Umbilical cord (tissue), 2 donors: ENCODE measurements at places on chromosomes 2 and 18.

GRCh38 chr2:1631292-1632001, 112.9 kb downstream of the PXDN start:
- DNase-seq: no peak

- DNase-seq: peak; percentile 55
Measured at GRCh38 chr2:28528206-28528605, 32.3 kb downstream of the PLB1 start.

- peak; percentile 12 for DNase-seq
Measured at GRCh38 chr2:200861617-200862155, 2.8 kb downstream of the CLK1 start.

GRCh38 chr18:21759836-21760235, 19.2 kb downstream of the MIB1 start:
- DNase-seq: no peak

DNA sequence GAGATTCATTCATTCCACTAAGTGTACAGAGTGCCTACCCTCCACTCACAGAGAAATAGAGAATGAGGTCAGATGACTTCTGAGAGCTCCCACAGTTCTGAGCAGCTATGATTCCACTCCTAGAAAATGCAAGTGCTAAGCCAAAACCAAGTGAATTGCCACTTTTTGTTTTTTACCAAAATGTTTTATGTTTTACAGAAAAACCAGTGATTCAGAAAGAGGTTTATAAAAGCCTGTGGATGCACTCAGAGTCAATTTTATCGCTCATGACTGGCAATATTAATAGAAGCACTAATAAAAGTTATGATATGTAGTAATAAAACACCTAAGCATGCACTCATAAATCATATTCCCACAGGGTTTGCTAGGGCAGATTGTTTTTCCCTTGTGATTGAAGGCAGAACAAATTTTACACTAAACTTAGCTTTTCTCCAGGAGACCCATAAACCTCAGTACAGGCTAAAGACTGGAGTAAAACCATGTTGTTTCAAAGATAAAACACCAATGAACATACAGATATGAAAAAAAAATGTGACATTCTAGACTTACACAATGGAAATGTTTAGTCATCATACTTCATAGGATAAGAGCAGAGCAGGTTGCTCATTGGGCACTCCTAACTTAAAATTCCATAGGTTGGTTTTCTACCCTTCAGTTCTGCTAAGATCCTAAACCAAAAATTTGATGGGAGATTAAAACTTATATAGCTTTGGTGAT, 67.5 kb downstream of the PDK1 start:
- DNase-seq: peak; percentile 30

- DNase-seq: peak; percentile 60
Measured at GRCh38 chr2:48343571-48344440, 186.1 kb upstream of the STON1 start.

GRCh38 chr2:213148572-213149261, 2.7 kb downstream of the IKZF2 start:
- DNase-seq: no peak

DNA sequence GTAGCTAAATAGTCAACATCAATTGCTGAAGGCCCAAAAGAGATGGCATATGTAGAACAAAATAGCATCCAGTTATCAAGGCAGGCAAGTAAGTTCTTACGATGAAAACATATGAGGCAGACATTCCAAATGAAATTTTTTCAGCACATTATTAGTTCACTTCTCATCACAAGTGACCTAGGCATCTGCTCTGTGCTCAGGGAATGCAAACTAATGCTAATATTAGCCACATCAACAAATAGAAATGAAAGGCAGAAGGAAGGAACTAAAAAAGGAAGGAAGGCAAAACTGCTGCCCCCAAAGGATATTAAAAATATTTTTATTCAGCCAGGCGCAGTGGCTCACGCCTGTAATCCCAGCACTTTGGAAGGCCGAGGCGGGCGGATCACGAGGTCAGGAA, 51.2 kb upstream of the ROCK1 start:
- no peak for DNase-seq

GRCh38 chr2:17057109-17058017, 391.7 kb upstream of the CYRIA start:
- no peak for DNase-seq

- no peak for DNase-seq
Measured at GRCh38 chr2:179331061-179331460, 66.4 kb upstream of the SESTD1 start.

DNA sequence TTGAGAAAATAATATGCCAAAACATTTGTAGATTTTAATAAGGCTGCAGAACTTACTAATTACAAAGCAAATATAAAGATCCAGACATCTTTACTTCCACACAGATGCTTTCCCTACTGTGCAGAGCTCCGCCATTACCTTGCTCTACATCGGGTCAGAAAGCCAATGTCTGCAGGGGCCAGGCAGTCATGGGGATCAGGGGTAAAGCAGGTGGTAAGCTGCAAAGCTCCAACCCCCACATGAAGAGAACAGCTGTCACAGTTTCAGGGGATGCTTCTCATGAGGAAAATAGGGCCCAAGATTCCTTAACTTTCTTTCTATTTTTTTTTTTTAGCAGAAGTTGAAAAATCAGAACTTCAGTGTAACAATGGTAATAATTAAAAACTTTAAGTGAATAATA, 102.7 kb downstream of the DCC start:
- no peak for DNase-seq

DNA sequence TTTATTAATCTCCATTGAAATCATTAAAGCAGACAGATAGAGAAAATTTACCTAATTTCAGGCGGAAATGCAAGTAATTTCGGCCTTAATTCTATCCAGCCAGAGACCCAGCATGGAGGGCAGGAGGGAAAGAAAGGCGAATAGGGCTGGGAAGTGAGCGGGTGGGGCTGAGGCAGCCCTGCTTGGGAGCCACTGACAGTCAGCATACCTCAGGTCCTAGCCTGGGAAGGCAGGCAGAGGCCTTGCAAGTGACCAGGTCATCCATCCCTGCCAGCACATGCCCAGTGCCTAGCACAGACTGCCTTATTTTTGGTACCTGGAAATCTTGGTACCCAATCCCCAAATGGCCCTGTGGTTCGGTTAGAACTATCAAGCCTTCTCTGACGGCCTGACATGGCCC, 1.5 kb downstream of the GDF7 start:
- DNase-seq: no peak

DNA sequence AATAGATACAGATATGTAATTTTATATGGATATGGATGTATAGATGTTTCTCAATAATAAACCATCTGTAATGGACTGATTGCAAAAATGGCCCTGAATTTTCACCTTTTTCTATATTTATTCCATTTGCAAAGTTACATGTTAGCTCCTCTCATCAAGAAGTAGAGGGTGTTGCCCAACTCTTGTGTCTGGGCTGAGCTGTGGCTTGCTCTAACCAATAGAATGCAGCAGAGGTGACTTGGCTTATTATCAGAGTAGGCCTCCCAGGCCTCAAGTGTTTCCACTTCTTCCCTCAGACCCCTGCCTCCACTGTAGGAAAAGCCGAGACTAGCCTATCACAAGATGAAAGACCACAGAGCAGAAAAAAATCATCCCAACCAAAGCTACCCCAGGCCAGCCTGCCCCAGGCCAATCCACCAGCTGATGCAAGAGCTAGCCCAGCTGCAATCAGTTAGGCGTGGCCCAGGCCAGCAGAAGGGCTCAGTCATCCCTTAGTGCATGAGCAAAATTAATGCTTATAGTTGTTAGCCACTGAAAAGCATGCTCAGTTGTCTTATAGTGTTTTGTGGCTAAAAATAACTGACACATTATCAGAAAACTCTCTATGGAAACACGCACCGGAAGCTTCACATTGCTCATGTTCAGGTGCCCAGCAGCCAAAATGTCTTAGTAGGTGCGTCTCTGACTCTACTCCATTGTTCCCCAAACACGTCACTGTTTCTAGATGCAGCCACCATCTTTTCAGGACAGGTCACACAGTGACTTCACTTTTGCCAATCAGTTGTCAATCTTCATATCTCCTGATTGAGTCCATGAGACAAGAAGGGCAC, 464.0 kb downstream of the FBXO15 start:
- DNase-seq: no peak

GRCh38 chr2:152600051-152600657, 117.1 kb downstream of the PRPF40A start:
- DNase-seq: no peak

GRCh38 chr18:49251451-49251850, 209.0 kb downstream of the DYM start:
- DNase-seq: no peak

- DNase-seq: no peak
Measured at GRCh38 chr2:195473862-195474261, 183.2 kb upstream of the SLC39A10 start.

- DNase-seq: no peak
Measured at GRCh38 chr2:143679617-143680016, 550.4 kb downstream of the ARHGAP15 start.

GRCh38 chr2:109447776-109448175, 166.0 kb downstream of the SEPTIN10 start:
- no peak for DNase-seq

- DNase-seq: peak; percentile 54
Measured at GRCh38 chr2:161426455-161426921, 10.4 kb downstream of the TBR1 start.

DNA sequence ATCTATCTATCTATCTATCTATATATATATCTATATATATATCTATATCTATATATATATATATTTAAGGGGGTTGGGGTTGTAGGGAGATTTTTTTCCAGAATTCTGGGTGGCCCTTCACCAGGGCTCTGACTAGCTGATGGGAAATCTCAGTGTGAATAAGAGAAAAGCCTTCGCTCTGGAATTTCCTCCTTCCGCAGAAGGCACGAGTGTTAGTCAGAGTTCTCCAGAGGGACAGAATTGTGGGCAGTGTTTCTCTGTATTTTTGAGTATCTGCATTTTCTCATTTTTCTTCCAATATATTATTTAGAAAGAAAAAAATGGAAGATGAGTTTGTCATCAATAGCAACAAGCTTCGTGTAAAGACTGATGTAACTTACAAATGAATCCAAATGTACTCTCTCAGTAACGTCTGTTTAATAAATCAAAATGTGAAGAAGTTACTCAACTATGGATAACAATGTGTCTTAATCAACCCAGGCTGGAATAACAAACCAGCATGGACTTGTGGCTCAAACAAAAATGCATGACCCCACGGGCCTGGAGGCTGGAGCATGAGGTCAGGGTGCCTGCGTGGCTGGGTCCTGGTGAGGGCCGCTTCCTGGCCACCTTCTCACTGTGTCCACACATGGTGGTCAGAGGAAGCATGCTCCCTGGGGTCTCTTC, 10.6 kb upstream of the SNTG2 start:
- no peak for DNase-seq

- no peak for DNase-seq
Measured at GRCh38 chr2:219562049-219563020, 9.0 kb downstream of the OBSL1 start.

- no peak for DNase-seq
Measured at GRCh38 chr2:66082581-66082980, 352.3 kb upstream of the MEIS1 start.

- no peak for DNase-seq
Measured at GRCh38 chr18:23144640-23145039, 9.4 kb downstream of the CABLES1 start.

- DNase-seq: no peak
Measured at GRCh38 chr2:239765911-239766310, 259.2 kb downstream of the NDUFA10 start.

DNA sequence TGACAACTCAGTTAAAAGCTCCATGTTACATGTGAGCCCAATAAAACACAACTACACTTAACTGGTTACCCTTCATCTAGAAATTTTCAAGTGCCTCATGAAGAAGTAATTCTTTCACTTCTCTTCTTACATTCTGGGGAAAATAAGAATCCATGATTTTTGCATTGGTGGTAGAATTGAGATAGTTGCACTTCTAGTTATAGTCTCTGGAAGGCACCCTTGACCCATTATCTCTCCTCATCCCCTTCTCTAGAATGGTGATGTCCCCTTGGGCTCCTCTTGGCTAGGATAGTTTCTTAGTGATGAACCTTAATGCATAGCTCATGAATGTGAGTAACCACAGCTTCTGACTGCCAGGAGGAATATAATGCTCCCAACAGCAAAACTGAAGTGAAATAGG, 3.6 kb downstream of the LGALSL start:
- DNase-seq: no peak

GRCh38 chr18:57930476-57930875, 113.5 kb upstream of the NEDD4L start:
- no peak for DNase-seq

- DNase-seq: peak; percentile 6
Measured at GRCh38 chr2:230162981-230163380, 56.8 kb downstream of the SP110 start.

GRCh38 chr2:235324324-235324723, 169.5 kb upstream of the AGAP1 start:
- DNase-seq: peak; percentile 22

GRCh38 chr2:20611077-20611843, 39.6 kb downstream of the HS1BP3 start:
- peak; percentile 88 for DNase-seq

DNA sequence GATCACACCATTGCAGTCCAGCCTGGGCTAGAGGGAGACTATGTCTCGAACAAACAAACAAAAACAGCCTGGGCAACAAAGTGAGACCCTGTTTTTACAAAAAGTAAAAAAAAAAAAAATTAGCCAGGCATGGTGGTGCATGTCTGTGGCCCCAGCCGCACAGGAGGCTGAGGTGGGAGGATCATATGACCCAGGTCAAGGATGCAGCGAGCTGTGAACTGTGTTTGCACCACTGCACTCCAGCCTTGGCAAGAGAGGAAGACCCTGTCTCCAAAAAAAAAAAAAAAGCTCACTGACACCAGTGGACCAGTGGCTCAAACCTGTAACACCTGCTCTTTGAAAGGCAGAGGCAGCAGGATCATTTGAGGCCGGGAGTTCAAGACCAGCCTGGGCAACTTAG, 40.1 kb downstream of the UNC50 start:
- no peak for DNase-seq

- DNase-seq: no peak
Measured at GRCh38 chr18:79622004-79622403, 57.6 kb upstream of the CTDP1 start.

DNA sequence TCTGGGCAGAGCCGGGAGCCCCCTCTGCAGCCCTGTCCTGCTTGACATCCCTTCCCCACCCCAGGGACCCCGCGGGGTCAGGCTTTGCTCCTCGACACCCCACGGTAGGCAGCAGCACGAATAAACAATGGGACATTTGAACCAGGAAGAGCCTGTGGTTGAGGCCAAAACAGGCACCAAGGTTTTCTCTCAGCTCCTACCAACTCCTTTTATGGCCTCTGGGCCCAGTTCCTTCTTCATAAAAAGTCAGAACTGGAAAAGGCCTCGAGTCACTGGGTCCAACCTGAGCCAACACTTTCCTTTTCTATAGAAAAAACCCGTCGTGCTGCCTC, 20.6 kb downstream of the TEX44 start:
- DNase-seq: peak; percentile 60

- no peak for DNase-seq
Measured at GRCh38 chr2:207895274-207895860, 125.7 kb upstream of the FZD5 start.

- no peak for DNase-seq
Measured at GRCh38 chr18:66638856-66639629, 35.2 kb upstream of the CDH19 start.
